ENCODE measurements at places on chromosomes 16 and 17.

DNA sequence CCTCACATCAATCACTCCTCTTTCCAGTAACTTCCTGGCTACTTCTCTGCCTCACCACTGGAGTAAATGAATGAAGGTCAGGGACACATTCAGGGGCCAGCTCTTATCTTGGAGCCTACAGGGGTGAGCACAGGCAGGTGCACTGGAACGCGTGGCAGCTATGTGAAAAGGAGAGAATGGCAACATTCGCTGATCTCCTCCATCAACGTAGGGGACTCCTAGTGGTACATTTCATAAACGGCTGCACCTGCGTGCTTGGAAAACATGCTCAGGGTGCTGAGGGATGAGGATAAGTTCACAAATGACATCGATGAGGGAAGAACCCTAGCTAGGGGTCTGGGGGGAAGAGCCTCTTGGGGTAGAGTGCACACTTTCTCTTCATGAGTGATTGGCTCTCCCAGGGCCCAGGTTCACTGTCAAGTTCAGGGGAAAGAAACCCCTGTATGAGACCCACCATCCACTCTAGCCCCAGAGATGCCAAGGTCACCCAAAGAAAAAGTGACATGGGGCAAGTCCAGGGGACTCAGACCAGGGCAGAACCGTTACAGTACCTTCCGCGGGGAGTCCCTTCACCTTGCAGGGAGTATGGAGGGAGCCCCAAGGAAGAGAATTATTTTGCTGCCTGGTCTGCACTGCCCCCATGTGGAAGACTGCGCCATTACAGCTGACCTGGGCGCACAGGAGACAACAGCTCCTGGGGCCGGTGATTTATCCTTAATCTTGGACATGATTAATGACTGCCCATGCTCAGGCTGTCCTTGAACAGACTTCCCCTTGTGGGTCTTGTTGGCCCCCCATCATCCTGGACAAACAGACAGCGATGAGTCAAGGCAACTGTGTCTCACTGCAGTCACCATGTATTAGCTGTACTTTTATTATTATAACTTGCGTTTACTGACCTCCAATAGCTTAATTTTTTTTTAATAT is 30.1 kb downstream of the VAC14 start:
- peak; percentile 29 for DNase-seq

- DNase-seq = no peak
Observed at GRCh38 chr16:72033437-72033836, 20.9 kb upstream of the HP start.

DNA sequence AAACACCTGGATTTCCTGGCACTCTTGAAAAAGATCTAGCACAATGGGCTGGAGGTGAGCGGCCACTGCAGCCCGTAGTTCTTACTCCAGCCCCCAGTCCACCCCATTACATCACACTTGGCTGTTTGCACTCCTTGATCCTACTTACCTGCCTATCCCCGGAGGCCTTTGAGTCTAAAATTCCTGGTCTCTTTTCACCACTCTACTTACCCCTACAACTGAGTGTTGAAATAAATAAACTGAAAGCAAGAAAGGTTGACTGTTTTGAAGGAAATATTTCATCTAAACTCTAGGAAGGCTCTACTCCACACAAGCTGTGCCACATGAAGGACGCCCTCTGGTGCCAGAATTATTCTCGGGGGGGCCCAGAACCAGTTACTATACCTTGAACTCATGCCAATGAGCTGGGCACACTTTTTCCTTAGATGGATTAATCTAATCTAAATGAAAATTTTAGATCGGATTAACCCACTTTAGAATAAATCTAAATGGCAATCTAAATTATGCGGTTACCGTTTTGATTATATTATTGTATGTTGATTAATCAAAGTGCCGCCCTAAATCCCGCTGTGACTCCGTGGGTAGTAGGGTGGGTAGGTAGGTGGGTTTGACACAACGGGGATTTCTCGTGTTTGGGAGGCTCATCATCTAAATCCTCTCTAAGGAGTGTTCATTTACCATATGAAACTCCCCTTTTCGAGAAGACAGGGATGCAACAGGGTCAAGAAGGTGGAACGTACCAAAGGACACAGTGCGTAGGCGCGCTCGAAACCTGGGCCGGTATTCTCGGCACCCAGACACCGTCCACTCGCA is 651 bp upstream of the EIF1 start:
- peak; percentile 61 for DNase-seq

GRCh38 chr16:60882816-60883215 is 1153.4 kb downstream of the CDH8 start:
- DNase-seq = no peak

DNA sequence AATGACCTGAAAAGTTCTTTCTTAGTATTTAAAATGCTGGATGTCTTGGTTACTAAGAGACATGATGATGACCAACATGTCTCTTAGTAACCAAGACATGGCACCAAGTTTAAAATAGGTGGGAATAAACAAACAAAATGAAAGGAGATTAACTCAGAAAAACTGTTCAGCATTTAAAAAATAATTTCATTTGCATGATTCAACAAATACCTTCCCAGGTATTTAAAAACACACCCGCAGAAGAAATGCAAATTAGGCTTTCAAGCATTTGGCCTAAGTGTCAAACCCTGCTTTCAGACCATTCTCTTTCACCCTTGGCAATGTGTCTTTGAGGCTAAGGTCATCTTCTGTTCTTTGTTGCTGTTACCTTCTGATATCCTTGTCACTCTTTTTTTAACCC is 91.4 kb upstream of the CORO6 start:
- DNase-seq = no peak

GRCh38 chr16:20846030-20846429 is 39.7 kb downstream of the REXO5 start:
- no peak for DNase-seq

DNA sequence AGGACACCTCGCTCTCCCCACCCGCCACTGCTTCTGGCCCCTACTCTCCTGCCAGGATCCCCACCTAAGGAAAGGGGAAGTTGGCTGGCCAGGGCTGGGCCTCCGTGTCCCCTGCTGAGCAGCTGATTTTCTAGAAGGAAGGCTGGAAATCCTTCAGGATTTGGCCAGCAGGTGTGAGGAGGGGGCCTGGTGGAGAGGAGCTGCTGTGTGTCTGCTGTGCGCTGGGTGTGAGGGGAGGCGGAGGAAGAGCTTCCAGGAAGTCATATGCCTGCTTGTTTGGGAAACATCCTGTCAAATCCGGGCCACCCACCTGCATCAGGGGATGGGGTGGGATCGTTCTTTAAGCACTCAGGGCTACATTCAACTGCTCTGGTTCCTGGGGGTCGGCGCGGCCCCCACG is 28.6 kb downstream of the TPSG1 start:
- no peak for DNase-seq

- no peak for DNase-seq
Observed at GRCh38 chr16:17343728-17344127, 127.0 kb downstream of the XYLT1 start.

Measured in skin of body (tissue), 3 donors.